ENCODE measurements at places on chromosomes 1 and 21.

DNA sequence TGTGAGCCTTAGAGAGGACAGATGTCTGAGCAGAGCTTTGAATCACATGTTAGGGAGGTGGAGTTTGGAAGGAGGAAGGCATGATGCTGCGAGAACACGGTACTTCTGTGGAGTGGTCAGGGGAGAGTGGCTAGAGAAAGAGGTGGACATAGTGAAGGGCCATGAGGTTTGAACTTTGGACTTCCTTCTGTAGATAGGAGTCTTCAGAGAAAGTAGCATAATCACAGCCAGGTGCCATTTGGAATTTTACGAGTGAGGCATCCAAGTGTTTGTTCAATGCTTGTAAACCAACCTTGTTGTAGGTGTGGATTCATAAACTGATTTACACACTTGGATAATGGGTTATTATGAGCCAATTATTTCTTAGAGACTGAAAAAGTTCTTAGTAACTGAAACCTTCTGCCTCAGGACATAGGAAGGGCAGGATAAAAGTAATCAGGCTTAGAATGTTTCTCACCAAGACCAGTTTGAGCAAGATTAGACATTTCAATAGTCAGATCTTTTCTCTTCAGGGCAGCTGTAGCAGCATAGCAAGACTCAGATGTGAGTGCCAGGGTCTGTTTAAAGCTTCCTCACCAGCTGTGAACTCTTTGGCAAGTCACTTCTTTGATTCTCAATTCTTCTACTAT, 83.5 kb upstream of the HMCN1 start:
- DNase-seq = no peak

GRCh38 chr21:24197132-24197643, 1410.1 kb downstream of the MRPL39 start:
- DNase-seq = no peak

GRCh38 chr1:235022341-235022980, 106.2 kb downstream of the TOMM20 start:
- peak; percentile 62 for DNase-seq

DNA sequence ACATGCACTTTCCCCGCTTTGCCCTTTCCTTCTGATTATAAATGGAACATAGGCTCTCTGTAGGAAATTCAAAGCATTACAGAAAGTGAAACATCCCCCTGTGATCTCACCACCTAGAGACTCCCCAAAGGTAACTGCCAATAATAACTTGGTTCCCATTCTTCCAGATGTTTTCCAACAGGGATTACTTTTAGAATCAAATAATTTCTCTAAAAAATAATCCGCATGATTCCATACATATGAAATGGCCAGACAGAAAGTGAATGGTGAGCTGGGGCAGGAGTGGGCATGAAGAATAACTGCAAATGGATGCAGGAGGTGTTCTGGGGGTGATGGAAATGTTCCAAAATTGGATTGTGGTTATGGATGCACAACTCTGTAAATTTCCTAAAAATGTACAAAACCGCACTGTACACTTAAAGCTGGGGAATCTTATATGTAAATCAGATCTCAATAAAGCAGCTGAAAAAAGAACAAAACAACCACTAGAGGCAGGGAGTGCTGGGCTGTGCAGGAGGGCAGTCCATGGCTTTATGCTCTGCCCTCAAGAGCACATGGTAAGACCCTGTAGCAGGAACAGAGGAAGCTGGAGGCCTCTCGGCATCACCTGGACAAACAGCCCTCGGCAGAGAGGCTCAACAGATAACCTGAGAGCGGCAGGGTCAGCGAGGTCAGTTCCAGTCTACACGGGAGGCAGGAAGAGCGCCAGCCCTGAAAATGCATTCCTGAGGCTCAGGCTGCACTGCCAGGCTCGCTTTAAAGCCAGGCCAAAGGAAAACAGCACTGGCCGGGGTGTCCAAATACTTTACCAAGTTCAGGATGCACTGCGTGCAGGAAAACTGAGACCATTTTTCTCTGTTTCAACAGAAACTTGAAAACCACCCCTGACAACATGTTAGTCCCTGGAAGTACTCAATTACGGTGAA, 39.7 kb downstream of the CAPZB start:
- peak; percentile 57 for DNase-seq

All from muscle of leg (tissue), 16 donors.